ENCODE measurements at places on chromosomes 11 and 22.
A peak's percentile ranks its signal among the peaks of the same experiment; 100 is the strongest.

DNA sequence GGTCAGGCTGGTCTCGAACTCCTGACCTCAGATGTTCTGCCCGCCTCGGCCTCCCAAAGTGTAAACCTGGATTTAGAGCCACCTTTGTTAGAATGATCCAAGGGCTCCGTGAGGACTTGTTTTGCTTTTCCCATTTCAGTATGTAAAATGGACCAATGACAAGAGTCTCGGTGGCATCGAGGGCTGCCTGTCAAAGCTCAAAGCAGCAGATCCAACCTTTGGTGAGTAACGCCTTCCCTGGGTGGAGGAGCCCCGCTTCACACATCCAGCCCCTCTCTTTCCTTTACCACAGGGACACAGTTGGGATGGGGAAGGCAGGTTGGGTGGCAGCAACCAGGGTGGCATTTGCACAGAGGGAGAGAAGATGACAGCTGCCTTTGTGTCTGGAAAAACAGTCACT lies 4.4 kb downstream of the TTC38 start:
- DNase-seq, result no peak

DNA sequence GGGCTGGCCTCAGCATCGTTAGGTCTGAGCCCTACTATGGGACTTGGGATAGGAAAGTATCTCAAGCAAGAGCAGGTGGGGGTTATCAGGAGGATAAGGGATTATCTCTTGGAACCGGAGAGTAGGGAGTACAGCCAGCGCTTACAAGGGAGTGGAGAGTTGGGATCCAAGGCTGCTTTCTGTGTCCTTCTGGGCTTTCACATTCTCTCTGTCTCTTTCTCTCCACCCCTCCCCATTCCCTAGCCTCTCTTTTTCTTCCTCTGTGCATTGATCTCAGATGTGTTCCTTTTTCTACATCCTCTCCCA lies 170.2 kb downstream of the BUD13 start:
- DNase-seq, result no peak

- no peak for DNase-seq
These were observed 16.9 kb downstream of the MS4A6A start for GRCh38 chr11:60165951-60166350.

GRCh38 chr11:72413914-72414628 lies 20.3 kb downstream of the CLPB start:
- peak; percentile 82 for DNase-seq

DNA sequence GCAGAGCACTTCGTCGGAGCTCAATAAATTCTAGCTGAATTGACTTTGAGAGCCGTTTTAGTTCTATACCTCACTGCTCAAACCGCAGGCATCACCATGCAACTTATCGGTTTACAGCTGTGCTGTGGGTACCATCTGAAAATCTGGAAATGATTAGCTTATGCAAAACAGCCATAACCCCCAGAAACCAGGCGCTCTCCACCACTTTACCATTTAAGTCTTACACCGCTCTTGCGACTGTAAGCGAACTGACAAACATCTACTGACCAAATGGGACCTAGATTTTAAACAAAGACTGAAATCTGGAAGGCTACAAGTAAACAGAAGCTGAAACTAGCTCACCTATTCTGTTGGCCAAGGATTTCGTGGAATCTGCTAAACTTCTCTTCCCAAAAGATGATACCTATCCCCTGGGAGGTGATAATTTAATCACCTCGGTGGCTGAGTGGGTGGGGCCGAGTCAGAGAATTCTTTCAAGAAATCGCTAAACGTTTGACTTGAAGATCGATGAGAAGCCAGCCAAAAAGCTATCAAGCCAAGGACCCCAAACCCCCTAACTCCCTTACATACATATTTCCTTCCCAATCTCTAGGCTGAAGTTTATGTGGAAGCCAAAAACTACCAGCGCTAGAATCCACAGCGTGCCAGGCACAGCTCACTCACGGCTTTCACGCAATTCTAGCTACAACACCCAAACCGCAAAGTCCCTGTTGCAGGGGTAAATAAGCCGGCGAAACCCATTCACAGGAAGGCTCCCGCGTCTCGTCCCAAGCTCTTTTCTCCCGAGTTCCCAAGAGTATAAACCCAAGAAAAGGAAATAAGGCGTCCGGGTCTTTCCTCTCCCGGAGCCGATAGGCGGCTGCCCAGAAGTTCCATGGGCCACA lies 644 bp downstream of the SPTY2D1 start:
- DNase-seq, result peak; percentile 37

- DNase-seq, result no peak
These were observed at the start of gene MS4A13 for GRCh38 chr11:60515144-60515855. Gene MS4A13 (plus strand): TSS chr11:60515392. CDS start chr11:60518084, 2,692 bp downstream.

- no peak for DNase-seq
These were observed 75.7 kb upstream of the INCENP start for GRCh38 chr11:62048100-62048499.

DNA sequence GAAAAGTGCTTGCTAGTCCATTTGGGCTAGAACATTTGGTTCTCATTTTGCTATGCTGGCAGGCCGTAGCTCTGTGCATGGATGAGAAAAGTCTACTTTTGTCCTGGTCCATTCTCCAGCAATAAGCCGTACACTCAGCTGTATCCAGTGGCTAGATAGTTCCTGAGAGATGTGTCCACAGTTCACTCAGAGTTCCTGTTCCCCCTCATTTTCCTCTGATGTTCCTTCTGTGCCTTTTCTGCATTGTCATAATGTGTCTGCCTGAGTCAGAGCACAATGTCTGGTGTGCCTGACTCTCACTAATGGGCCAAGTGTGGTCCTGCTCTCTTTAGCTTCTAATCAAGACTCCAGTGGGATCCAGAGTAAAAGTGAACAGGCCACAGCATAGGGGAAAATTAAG lies 215.7 kb upstream of the CTSC start:
- DNase-seq, result no peak

GRCh38 chr22:43698403-43698802 lies 113.7 kb downstream of the EFCAB6 start:
- no peak for DNase-seq

- no peak for DNase-seq
These were observed 10.3 kb downstream of the USH1C start for GRCh38 chr11:17533778-17534415.

DNA sequence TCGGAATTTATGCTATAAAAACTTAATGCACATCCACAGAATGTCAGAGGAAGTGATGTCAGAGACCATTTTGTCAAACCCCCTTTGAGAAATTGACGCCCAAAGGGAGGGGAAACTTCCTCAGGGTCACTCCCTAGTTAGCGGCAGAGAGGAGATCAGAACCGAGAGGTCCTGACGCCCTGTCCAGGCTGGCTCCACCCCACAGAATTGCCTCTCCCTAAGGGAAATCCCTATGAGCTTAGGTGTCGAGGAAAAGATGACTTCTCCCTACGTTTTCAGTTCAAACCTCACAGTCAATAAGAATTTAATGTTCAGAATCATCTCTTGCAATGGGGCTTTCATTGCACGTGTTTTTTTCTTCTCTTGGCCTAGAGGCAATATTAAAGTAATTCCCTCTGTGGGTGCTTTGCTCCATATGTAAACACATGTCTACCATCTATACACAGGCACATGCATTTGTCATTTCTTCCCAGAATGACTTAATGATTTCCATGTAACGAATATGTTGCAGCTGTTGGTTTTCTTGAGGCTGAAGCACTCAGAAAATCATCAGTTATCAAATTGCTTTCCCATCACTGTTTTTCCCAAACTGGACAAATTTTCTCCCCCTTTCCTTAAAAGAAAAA lies 148.7 kb upstream of the TIMP3 start:
- DNase-seq, result no peak

DNA sequence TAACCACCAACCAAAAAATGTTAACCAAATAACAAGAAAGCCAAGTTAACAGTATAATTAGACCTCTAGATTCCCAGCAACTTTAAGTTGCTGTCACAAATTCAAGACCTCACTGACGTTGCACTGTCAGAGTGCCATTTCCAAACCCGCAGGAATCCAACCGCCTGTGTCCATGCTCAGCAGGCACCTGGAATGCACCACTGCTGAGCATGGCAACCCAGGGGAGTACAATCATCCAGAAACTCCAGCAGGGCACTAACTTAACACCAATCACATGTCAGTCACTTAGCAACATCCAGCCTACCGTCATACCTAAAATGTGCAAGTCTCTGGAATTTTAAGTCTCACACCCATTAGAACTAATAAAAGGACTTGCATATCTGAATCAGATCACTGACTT lies 48.8 kb downstream of the SMCO4 start:
- no peak for DNase-seq

DNA sequence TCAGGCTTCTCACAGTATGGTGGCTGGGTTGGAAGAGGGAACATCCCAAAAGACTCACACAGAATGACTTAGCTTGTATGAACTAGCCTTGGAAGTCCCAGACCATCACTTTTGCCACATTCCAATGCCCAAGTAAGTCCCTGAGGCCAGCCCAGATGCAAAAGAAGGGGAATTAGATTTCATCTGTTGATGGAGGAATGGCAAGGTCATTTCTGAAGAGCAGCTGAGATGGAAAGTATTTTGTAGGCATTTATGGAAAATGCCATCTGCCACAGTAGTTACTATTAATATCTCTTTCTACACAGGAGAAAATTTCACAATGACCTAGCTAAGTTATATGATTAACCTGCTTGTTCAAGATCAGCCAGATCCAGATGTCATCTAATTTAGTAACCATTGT lies 58.8 kb downstream of the ENDOD1 start:
- no peak for DNase-seq

- DNase-seq, result no peak
These were observed 63.8 kb upstream of the APOA1 start for GRCh38 chr11:116901211-116901610.

GRCh38 chr11:47854667-47855066 lies 6.5 kb upstream of the NUP160 start:
- DNase-seq, result no peak

DNA sequence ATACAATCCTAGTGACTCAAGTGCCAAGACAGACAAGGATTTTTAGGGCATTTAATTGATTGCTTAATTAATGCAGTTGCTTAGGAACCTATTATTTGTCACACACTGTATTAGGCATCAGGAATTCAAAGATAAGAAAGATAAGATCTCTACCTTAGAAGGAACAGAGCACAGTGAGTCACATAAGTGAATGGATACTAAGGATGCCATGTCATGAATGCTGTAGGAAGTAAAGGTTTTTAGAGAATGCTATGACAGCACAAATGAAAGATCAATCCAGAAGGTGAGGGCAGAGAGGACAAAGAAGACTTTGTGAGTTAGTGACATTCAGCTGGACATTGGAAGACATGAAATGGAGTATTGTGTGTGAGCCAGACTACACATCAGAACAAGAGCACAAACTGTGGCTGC lies 147.9 kb upstream of the DDI1 start:
- DNase-seq, result no peak

DNA sequence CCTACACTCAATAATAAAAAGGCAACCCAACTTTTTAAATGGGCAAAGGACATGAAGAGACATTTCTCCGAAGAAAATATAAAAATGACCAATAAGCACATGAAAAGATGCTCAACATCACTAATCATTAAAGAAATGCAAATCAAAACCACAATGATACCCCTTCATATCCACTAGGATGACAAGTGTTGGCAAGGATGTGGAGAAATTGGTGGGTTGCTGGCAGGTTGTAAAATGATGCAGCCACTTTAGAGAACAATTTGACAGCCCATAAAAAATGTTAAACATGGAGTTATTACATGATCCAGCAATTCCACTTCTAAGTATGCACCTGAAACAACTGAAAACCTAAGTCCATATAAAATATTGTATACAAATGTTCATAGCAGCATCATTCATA lies 73.2 kb upstream of the LMO2 start:
- no peak for DNase-seq

GRCh38 chr11:10628508-10629236 lies 60.2 kb upstream of the LYVE1 start:
- DNase-seq, result no peak

GRCh38 chr11:117547195-117547850 lies 219.7 kb downstream of the CEP164 start:
- DNase-seq, result no peak

DNA sequence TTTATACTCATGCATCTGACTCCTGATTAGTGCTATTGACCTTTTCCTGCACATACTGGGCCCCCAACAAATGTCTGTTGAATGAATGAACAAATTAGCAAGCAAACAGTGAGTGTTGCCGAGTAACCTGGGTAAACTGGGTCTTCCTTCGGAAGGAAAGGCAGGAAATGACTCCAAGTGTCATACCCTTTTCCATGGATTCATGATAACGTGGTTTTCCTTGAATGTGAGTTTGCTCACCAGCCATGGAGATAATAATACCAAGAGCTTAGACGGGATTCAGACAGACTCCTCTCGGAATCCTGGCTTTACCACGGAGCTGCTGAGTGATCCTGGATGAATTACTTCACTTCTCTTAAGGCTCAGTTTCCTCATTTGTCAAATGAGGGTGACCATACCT lies 16.7 kb downstream of the TECTA start:
- no peak for DNase-seq

GRCh38 chr11:95501761-95502266 lies 270.8 kb upstream of the SESN3 start:
- no peak for DNase-seq

- no peak for DNase-seq
These were observed 9.5 kb upstream of the CATSPER1 start for GRCh38 chr11:66035653-66036333.

DNA sequence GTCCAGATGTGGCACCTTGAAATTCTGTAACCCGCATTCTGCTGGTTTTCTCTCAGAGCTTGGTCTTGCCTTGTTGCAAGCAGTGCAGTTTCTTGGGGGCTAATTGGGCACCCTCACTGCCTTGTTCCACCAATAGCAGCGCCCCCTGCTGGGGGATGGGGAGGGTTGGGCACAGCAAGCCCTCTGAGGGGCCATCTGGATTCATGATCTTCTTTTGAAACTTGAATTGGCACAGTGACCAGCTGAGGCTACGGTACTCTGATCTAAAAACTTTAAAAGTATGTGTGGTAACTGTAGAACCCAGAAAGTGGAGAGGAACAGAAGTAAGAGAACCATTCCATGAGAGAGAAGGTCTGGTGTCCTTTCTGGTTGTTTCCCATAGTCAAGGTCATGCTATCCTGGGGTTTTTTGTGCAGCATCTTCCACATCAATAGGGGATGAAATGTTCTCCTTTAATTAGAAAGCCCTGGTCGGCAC lies 64.2 kb downstream of the MED15 start:
- peak; percentile 80 for DNase-seq

DNA sequence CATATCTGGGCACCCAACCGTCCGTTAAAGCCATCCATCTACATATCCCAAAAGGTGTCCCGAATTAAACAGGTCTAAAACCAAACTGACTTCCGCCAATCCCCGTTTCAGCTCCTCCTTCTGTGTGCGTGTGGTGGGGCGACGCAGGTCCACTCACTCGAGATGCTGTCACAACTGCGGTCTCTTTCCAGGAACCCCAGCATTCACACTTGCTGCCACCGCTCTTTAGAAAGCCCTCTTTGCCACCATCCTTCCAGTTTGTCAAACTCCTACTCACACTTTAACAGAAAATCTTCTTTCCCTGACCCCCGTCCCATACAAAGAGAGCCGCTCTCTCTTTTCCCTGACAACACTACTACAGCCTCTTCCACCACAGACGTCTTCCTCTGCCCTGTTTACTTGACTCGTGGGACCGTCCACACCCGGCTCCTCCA lies 467 bp downstream of the ESS2 start:
- DNase-seq, result peak; percentile 44

DNA sequence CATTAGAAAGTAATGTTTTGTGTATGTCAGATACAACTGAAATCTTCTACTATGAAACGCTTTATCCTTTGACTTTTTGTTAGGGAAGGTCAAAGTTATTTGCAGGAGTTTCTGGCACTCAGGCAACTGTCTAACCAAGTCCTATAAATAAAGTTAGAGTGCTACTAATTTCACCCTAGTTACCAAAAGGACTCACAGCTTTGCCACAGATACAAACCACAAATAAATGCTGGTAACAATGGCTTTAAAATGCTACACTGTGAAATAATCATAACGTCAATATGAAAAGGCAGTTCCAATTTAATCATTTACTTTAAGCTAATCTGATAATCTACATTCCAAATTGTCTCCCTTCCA lies 124.3 kb downstream of the RBFOX2 start:
- DNase-seq, result no peak

Data from stimulated activated naive CD8-positive, alpha-beta T cell treated with anti-CD3 and anti-CD28 coated beads, Interleukin-15, Interleukin-2, amounts not matched to agents 100 U/mL and 50 U/mL, for 24 hours (primary cell).